Daoy (cell line): ENCODE measurements at places on chromosomes 2 and 18.

GRCh38 chr2:224915136-224915535 is 127.1 kb downstream of the DOCK10 start:
- no peak for DNase-seq

DNA sequence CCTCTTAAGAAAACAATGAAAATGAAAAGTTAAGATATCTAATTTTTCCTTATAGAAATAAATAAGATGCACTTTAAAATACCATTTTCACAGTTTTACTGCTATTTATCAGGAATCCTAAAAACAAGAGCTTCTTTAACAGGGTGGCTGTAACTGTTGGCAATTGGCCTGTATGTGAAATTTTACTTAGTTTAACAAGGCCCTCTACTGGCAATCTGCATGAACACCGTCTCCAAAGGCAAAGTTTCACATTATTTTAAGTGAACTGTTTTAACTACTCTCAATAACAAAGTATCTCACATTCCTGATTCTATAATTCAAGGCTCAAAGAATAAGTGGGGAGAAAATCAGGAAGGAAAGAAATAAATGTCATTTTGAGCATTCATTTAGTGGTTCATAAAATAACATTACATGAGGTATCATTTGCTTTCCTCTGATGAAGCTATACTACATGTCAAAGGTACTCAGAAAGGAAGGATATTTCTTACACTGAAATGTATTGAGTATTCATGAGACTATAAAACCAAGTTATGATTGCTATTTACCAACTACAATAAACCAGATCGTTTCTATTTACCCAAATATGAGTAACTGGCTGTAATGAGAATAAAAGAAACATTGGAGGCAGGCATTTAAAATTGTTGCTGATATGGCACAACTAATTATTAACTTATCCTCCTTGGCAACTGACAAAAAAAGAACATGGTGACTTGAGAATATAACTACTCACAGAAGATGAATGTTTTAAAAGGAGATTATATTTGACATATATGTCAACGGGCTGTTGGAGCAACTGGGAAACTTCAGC is 7.0 kb downstream of the NCKAP5 start:
- peak; percentile 55 for DNase-seq

GRCh38 chr2:74077636-74078035 is 70.1 kb downstream of the BOLA3 start:
- no peak for DNase-seq

GRCh38 chr2:20077411-20077940 is 26.0 kb upstream of the LAPTM4A start:
- no peak for DNase-seq

GRCh38 chr2:239311132-239312040 is 89.4 kb downstream of the HDAC4 start:
- DNase-seq: no peak

DNA sequence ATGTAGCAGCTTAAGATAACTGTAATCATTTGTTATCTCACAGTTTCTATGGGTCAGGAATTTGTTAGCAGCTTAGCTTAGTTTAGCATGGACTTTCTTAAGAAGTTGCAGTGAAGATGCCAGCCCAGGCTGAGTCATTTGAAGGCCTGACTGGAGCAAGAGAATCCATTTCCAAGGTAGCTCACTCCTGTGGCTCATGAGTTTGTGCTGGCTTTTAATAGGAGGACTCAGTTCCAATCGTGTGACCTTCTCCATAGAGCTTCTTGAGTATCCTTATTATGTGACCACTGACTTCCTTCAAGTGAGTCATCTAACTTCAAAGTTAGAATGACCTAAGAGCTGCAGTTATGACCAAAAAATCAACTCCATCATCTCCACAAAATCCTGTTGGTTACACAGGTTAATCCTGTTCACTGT is 1.4 kb downstream of the GPATCH11 start:
- peak; percentile 59 for DNase-seq

- peak; percentile 9 for DNase-seq
Measured at GRCh38 chr2:74179063-74179865, 585 bp upstream of the MOB1A start.

GRCh38 chr2:105258835-105259350 is 17.4 kb downstream of the GPR45 start:
- no peak for DNase-seq

- DNase-seq: peak; percentile 66
Measured at GRCh38 chr18:61322265-61322873, 10.9 kb upstream of the CDH20 start.

GRCh38 chr2:5694306-5694705 is 2.1 kb downstream of the SOX11 start:
- peak; percentile 47 for DNase-seq

DNA sequence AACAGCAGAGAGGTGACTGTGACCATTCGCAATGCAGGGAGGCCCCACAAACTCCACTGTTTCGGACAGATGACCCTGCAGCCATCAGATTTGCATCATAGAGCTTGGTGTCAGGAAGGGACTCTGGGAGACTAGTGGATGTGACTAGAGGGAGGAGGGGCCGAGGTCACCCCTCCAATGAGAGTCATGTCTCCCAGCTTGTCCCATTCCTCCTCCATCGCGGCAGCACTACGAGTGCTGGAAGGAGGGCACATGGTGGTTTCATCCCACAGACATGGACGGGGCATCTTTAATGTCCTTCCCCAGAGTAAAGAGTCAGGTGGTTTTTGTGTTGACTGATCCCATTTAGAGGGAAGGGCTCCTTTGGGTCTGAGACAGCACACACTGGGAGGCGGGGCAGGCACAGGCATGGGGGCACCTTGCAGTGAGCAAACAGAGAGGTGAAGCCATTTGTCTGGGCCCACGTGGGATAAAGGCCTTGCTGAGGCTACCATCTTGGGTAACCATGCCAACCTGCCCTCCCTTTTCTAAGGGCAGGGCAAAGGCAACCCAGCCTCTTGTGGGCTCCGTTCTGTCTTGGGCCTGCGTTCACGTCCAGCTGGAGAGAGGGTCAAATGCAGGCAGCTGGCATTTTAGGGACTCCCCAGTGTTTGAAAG is 208.1 kb downstream of the ASB1 start:
- no peak for DNase-seq

DNA sequence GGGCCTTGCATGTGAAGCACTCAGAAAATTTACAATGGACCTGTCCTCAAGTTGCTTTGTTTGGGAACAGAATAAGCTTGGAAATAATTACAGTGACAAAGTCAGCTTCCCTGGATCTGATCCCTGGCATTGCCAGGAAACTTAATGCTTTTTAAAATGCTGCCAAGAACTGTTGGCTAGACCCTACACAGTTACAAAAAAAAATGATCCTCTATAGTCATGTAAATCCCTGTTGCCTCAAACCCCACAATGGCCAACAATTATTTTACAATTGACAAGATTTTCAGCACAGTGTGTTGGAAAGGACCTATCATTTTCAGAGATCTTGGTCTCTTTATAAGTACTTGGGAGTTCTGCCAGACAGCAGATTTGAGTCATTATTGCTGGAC is 470.4 kb upstream of the ACVR2A start:
- DNase-seq: no peak

DNA sequence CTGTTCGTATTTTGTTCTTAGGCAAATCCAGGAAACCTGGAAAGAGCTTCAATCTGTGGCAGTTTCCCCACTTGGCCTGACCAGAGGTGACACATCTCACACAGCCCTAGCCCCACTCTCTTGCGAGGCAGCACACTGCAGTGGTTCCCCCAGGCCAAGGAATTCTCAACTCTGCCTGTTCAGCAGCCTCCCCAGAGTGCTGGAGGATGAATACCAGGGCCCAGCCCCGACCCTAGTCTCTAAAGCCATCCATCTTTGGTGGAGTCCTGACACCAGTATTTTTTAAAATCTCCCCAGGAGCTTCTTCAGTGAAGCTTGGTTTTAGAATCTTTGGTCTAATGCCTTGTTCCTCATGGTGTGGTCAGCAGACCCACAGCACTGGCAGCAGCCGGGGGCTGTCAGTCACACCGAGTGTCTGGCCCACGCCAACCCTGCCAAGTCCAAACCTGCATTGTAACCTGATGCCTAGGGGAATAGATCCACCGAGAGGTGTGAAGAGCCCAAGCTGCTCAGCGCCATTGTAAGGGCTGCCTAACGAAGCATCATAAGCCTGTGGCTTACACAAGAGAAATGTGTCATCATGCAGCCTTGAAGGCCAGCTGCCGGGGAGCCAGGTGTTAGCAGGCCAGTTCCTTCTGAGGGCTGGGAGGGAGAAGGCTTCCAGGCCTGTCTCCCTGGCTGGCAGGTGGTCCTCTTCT is 428.7 kb upstream of the ID2 start:
- DNase-seq: no peak

- peak; percentile 56 for DNase-seq
Measured at GRCh38 chr2:38178556-38179419, 102.8 kb upstream of the CYP1B1 start.

GRCh38 chr2:88545118-88545517 is 82.1 kb downstream of the EIF2AK3 start:
- peak; percentile 75 for DNase-seq

GRCh38 chr18:76410660-76411417 is 84.2 kb downstream of the ZNF516 start:
- DNase-seq: no peak

DNA sequence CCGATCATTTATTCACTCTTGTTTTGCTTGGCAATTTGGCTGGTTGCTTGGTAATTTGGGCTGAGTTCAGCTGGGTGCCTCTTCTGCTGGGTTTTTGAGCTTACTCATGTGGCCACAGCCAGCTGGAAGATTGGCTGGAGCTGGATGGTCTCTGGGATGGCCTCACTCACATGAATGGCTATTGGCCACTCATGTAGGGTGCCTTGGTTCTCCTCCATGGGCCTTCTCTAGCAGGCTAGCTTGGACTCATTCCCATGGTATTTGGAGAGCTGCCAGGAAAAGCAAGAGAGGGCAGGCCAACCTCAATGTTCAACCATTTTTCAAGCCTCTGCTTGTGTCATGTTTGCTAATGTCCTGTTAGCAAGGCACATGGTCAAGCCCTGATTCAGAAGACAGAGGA is 16.9 kb downstream of the ZAP70 start:
- DNase-seq: peak; percentile 35

- peak; percentile 87 for DNase-seq
Measured at GRCh38 chr18:59516356-59517155, 157.5 kb upstream of the LMAN1 start.

DNA sequence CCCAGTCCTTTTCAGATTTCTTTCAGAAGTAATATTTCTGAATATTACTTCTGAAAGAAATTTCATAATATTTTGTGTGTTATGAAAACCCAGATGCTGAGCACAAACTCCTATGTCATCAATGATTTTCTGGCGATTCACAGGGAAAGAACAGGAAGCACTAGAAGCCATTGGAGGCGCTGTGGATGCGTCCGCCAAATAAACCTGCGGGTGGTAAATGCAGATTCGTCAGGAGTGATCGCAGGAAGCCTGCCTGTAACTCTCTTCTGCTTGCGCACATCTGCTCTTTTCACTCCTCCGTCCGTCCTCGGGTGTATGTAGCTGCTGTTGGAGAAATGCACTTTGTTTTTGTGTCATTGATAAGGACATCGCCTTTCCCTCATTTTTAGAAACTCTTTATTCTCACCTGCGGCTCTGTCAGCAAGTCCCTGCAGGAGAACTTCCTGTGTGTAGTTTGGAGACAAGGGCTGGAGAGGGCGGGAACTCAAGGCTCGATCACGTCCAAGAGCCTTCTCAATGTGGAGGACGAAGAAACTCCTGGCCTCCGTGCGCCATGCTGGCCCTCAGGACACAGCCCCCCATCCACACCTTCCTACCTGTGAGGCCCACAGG is 483.8 kb downstream of the GALR1 start:
- DNase-seq: peak; percentile 46

DNA sequence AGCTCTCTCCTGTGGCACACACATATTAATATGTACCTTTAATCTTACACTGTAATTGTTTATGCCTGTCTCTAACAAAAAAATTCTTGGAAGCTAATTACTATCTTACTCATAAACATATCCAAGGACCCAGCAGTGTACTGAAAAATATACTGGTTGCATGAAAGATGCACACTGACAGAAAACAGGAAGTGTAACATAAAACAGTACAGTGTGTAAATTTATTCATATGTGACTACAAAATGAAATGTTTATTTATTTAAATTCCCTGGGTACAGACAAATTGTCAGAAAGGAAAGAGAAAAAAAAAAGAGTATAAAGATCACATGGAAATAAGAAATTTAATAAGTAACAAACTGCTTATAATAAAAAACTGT is 28.5 kb downstream of the TMEM131 start:
- DNase-seq: no peak

DNA sequence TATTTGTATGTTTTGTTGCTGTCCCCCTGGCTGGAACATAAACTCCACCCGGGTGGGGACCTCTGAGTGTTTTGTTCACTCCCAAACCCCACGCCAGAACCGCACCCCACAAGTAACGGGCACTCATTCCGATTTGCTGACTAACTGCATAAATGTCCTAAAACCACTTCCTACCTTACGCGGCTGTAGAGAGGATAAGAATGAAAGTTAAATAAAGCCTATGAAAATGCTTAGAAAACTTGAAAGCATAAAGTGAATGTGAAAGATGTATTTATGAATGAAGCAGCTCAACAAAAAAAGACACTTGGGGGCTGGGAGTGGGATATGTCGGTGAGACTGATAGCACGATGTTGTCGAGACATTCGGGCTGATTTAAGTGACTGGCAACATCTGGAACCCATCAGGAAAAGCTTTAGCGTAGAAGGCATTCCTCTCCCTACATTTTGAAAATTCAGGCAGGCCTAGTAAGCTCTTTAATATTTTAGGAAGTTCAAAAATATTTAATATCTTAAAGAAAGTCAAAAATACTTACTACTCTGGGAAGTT is 206.7 kb downstream of the SH3RF3 start:
- DNase-seq: peak; percentile 80

DNA sequence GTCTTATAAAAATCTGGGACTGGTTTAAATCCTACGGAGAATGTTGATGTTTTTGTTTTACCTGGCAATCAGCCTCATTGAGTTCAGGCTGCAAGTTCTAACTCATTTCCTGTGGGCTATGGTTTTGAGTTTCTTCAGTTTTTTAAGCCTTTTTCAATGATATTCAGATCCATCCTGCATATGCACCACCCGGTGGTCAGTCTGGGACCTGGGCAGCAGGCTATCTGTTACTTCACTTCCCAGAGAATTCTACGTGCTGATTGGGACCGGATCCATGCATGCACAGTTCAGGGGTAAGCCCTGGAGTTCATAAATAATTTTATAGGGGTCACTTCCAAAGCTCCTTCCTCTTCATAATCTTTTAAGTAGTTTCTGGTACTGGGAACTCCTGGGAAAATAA is 339.2 kb upstream of the HNRNPA3 start:
- no peak for DNase-seq
